ENCODE measurements at places on chromosomes 7 and 10.

- DNase-seq: no peak
Measured at GRCh38 chr10:51862149-51862548, 162.8 kb upstream of the CSTF2T start.

- no peak for DNase-seq
Measured at GRCh38 chr10:3135006-3135405, 37.6 kb downstream of the PITRM1 start.

GRCh38 chr10:81036257-81036656 lies 498.6 kb downstream of the SH2D4B start:
- no peak for DNase-seq

GRCh38 chr10:59175538-59176240 lies 754 bp upstream of the PHYHIPL start:
- DNase-seq: no peak

- DNase-seq: no peak
Measured at GRCh38 chr7:46071076-46071475, 150.0 kb upstream of the IGFBP3 start.

- DNase-seq: no peak
Measured at GRCh38 chr10:42149027-42149700, 489.2 kb downstream of the ZNF33B start.

GRCh38 chr7:88363249-88363648 lies 56.6 kb upstream of the STEAP4 start:
- no peak for DNase-seq

GRCh38 chr7:2511769-2512168 lies 7.8 kb upstream of the LFNG start:
- no peak for DNase-seq

- DNase-seq: no peak
Measured at GRCh38 chr7:28779954-28780353, 178.2 kb downstream of the TRIL start.

DNA sequence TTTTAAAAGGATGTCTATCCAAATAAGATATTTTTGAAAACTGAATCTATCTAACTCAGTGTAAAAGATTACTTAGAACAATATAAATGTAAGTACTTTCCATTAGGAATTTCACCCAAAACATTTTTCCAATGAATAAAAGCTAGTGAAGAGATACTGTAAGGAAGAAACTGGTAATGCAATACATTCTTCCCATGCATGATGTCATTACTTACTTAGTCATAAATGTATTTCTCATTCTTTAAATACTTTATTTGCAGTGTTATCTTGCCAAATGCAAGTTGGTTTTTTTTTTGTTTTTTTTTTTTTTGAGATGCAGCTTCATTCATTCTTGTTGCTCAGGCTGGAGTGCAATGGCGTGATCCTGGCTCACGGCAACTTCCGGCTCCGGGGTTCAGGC lies 265.6 kb downstream of the PHF14 start:
- DNase-seq: no peak

- DNase-seq: no peak
Measured at GRCh38 chr10:78910886-78911285, 157.9 kb upstream of the ZMIZ1 start.

DNA sequence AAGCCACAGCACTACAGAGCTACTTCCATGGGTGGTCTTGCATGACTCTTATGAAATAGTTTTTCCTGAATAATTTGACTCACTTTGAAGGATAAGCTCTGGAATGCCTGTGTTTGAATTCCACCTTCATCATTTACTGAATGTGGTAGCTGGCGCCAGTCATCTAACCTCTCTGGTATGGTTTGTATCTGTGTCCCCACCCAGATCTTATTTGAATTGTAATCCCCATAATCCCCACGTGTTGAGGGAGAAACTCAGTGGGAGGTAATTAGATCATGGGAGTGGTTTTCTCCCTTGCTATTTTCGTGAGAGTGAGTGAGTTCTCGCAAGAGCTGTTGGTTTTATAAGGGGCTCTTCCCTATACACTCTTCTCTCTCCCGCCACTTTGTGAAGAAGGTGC lies 11.2 kb upstream of the SLC13A1 start:
- no peak for DNase-seq

GRCh38 chr10:13661256-13661655 lies 74.5 kb downstream of the PRPF18 start:
- no peak for DNase-seq

DNA sequence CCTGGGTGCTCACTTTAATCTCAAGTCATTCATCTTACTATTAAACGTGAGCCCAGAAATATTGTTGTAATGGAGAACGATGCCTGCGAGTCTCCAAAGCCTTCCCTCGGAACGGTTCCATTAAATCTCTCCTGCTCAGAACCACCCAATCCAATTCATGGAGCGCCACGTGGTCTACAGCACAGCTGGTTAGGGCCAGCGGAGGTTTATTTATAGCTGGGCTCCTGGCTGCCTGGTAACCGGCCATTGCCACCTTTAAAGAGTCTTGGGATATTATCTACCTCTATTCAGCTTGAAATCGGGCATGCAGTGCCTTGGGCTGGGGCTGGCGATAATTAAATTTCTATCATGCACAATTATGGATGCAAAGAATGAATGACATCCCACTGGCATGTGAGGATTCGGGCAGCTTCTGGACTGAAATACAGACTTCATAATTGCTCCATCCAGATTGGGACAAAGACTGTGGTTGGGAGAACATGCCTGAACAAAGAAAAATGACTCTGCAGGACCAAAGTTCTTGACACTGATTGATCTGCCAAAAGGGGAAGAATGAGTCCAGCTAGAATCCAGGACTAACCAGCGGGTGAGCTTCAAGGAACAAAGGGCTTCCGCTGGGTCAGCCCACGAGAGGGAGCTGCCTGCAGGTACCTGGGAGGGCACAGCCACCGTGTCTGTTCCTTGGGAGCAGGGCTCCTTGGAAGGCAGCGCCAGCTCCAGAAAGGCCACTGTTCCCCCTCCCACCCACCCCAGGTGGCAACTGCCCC lies 7.3 kb downstream of the FAM20C start:
- no peak for DNase-seq

GRCh38 chr10:84308481-84309304 lies 19.7 kb upstream of the CCSER2 start:
- no peak for DNase-seq

GRCh38 chr10:63583909-63584724 lies 62.9 kb downstream of the REEP3 start:
- no peak for DNase-seq

DNA sequence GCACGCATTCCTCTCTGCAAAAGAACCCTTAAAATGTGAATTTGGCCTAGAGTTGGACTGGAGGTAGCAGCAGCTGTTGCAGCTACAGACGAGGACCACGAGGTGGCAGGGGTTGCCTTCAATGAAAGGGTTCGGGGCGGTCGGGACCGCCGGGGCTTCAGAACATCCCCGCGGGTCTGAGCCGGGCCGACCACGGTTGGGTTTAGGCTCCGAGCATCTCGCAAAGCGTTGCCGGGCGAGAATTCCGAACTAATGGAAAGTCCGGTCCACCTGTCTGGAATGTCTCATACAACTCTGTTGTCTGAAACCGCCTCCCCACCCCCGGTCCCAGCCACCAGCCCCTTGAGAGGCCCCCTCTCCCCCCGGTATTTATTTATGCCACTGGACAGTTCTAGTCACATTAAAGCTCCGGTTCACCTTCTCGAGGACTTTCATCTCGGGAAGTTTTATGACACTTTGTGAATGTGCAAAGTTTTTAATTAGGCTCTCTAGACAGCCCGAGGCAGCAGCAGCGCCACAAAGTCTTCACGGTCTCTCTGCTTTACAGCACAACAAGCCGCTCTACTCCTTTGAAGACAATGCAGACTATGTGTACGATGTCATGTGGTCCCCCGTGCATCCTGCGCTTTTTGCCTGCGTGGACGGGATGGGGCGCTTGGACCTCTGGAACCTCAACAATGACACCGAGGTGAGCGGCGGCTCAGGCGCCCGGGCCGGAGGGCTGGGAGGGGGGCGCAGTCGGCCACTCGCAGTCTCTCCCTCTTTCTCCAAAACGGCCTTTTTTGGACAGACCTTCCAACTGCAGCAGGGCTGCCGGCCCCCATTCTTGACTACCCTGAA lies 246.2 kb downstream of the SLC25A13 start:
- DNase-seq: peak; percentile 5

GRCh38 chr10:11279314-11279713 lies 261.6 kb downstream of the CELF2 start:
- DNase-seq: no peak

DNA sequence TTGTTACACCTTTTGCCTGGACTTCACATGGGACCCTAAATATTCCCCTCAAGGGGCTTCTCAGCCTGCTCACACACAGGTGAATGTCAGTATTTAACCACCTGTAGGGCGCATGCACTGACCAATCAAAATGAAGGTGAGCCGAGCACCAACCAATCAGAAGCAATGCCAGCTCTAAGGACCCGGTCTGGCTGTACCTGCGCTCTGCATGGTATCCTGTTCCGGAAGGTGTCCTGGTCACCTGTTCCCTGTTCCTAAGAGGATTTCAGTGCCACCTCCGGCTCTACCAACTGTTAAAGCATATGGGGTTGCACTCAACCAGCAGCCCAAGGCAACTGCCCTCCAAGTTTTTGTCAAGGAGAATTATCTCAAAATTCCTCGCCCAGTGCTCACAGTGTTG lies 18.4 kb upstream of the CALN1 start:
- no peak for DNase-seq

DNA sequence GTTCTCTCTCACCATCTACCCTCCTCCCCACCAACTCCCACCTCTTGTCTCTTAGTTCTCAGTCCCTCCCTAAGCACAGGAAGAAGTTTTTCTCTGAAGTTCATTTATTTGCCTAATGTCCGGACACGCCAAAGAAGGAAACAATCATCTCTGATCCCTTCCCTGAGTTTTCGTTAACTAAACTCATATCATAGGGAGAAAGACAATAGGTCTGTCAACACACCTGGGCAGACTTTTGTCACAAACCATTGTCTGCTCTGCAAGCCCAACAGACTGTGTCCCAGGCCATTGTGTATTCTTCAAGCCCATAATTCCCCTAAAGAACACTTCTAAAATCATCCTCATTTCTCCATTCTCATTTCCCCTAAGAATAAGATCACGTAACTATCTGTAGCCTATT lies 691.0 kb upstream of the MBL2 start:
- no peak for DNase-seq

DNA sequence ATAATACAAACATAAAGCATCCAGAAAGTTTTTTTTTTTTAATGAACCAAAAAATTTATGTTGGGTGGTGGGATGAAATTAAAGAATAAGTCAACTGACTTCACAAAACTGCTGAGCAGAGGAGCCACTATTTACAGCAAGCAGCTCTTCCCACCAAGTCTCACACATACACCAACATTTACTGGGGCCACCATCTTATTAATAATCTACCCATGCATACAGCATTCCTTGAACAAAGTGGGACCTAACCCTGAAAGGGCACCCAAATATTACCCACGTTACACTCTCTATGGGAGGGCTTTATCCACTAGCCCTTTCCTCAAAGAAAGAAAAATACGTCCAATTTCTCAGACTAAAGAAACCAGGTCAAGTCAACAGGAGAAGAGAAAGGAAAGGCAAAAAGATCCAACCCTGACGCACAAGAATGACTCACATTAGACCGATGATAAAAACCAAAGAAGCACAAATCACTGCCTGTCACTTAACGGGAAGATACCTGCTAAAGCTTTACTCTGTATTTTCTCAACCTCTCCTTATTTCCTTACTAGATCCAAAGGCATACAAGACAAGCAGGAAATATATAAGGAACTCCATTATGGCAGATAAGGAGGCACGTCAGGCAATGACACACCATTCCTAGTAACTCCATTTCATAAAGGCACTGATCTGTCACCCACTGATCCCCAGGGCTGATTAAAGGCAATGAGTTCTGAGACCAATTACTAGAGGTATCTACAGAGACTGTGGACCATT lies 141.8 kb upstream of the ASAH2 start:
- no peak for DNase-seq

GRCh38 chr10:29501692-29502091 lies 133.1 kb downstream of the SVIL start:
- no peak for DNase-seq

DNA sequence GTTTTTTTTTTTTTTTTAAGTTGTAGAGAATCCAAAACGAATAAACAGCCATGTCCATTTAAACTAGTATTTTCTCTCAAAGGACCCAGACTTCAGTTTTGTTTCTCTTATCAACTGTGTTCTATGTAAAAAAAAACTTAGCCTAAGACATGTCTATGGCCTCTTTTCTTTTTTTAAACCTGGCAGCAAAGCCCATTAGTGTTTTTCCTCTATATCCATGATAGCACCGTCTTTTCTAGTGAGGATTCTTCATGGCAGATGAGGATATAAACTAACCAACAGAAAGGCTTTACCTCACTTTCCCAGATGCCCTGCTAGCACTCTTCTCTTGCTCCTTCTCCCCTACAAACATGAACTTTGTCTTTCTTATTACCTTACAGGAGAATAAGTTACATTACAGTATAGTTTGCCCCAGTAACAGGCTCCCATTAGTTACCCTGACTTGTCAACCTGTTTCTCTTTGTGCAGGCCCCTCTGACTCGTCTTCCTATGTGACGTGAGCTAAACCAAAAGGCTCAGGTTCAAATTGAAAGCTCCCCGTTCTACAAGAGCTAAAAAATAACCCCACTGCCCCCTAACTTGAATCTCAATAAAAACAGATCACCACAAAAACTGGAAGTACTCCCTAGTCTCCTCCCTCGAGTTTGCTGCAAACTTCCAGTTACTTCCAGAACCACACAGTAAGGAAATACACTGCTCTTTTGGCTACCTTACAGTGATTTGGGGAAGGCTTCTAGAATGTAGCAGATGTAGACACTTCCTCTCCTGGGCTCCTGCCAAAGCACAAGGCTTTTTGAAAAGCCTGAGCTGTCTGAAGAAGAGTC lies 20.1 kb downstream of the P4HA1 start:
- DNase-seq: no peak

GRCh38 chr7:135728136-135728669 lies at the start of gene SLC13A4:
SLC13A4 (minus strand) TSS chr7:135728186; CDS start chr7:135727496, 690 bp downstream.
- no peak for DNase-seq

DNA sequence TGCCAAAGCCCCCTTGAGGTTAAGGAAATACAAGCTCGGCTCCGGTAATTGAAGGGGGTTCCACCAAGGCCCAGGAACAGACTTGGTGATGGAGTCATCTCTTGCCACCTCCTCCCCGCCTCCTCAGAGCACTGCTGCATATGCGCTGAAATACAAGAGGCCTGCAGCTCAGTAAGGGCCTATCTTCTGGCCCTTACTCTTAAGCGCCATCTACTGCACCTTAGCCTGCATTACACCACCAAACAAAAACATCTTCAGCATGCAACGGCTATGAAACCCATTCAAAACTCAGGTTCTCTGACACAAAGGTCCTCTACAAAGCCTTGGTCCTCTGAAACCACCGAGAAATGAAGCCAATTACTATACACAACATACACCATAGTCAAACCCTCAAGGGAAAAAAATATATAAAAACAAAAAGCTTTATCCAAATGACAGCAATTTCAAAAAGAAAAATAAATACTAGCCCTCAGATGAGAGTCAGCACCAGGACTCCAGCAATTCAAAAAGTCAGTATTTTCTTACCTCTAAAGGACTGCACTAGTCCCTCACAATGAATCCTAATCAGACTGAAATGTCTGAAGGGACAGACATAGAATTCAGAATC lies 176.8 kb upstream of the TBX20 start:
- no peak for DNase-seq

DNA sequence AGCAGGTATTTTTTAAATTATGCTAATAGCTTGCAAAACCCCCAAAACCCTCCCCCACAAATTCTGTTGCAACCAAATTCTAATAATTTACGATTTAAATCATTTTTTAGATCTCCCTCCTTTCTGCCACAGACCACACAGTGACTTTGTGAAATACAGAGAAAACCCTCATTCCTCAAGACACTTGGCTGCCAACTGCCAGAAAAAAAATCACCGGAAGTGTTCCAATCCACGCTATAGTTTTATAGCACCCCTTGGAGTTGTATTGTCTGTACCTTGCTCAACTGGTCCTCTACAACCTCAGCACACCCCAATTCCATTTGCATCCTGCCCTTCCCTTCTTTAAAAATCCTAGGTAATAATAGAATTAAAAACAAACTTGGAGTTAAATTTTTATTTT lies 560.1 kb downstream of the PARD3 start:
- DNase-seq: no peak
